Stimulated activated CD8-positive, alpha-beta memory T cell treated with anti-CD3 and anti-CD28 coated beads, Interleukin-4, amount 100 ng/mL, for 1 hour (primary cell): ENCODE measurements at places on chromosomes 7 and 10.

DNA sequence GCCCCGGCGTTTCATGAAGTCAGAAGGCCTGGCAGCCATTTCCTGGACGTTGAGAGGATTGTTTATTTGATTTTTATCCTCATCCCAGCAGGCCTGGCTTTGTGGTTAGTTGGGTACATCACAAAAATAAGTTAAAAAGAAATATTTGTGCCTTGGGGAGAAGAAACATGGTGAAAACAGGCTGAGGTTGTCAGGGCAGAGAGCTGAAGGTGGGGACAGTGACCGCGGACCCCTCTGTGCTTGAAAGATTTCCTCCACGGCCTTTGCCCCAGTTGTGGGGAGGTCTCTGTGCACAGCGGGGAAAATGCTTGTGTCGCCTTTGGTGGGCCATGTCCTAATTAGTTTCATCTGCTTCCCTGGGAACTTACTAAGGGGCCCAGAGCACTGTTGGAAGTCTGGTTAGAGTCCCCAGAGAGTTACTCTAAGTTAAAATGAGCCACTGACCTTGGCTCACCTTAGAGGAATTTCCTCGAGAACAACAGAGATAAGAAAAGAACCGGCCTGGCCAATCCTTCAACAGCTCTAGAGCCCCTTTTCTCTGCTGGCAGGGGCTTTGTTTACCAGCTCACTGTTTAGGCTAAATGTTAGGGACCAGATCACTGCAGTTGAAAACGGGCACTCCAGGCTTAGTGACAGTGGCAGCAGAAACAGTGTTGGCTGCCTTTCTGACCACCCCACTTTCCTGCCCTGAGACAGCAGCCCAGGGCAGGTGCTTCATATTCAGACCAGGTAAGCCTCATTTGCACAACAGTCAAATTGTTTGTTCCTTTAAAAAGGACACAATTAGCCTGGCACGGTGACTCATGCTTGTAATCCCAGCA lies 37.9 kb downstream of the CRCP start:
- DNase-seq = no peak

DNA sequence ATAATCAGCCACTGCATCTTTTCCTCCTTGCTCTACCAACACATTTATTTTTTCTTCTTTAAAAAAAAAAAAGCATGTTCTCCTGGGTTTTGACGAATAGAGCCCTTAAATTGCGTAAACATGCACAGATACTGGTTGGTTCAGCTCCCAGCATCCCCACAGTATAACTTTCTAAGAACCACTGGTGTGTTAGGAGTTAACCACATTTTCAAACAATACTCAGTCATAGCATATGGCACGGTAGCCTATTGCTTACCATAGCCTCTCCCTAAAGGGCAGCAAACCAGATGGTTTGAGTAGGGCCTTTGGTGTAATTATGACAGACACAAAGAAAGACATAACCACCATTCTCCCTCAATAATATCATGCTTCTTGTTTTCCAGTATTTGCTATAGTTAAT lies 145.0 kb downstream of the LRRC4 start:
- DNase-seq = no peak

DNA sequence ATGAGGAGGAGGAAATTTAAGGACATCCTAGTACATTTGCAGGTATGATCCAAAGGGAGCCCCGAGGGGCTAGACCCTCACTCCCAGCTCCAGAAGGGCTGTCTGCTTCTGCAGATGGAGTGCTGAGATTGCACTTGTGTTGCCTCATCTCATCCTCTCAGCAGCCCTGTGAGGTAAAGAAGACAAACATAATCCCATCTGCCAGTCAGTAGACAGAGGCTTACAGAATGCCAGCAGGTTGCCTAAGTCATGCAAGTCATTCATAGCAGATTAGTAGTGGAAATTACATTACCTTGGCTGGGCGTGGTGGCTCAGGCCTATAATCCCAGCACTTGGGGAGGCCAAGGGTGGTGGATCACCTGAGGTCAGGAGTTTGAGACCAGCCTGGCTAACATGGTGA lies 45.4 kb downstream of the BLVRA start:
- no peak for DNase-seq

GRCh38 chr10:14332903-14333302 lies 2.2 kb upstream of the FRMD4A start:
- DNase-seq = no peak

GRCh38 chr10:133456041-133456951 lies 2.6 kb downstream of the SCART1 start:
- DNase-seq = no peak

DNA sequence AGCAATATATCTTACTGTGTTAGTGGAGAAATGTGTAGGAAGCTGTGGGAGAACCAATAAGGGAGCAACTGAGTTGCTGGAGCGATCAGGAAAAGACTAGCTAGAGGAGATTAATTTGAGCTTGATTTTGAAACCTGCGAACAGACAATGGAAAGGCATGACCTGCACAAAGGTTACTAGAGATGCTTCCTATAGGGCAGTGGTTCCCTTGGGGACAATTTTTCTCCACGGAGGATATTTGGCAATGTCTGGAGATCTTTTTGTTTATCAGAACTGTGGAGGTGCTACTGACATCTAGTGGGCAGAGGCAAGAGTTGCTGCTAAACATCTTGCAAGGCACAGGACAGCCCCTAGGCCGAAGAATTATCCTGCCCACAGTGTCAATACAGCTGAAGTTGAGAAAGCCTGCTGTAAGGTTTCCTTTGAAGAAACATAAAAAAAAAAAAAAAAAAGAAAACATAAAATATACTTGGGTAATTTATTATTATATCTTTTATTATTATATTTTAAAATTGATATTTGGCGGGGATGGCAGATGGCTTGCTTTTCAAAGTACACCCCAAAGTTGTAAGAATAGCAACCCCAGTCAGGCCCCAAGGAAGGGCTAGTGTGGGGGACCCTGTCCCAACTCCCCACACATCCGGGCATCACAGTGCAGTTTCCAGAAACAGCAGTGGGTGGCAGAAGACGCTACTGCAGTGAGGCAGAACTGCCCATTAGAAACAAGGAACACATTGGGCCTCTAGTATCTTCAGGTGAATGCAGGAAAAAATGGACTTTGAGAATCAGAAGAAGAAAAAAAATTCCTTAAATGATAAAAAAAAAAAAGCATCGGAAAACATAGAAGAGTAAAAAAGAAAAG lies 481.6 kb downstream of the SH2D4B start:
- DNase-seq = no peak

DNA sequence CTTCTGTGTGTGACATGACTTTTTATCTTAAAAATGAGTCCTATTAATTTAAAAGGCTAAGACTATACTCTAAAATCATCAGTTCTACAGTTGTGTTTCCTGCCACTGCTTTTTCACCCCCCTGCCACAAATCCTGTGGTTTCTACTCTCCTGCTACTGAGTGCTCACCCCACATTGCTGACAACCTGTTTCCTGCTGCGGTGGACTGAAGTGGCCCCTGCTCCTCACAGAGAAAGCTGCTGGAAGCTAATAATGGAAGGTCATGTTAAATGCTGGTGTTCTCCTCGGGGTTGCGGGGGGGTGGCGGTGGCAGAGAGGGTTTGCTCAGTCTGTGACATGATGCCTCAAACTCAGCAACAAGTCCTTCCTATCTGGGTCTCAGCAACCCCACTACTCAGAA lies 113.2 kb upstream of the INHBA start:
- DNase-seq = no peak

DNA sequence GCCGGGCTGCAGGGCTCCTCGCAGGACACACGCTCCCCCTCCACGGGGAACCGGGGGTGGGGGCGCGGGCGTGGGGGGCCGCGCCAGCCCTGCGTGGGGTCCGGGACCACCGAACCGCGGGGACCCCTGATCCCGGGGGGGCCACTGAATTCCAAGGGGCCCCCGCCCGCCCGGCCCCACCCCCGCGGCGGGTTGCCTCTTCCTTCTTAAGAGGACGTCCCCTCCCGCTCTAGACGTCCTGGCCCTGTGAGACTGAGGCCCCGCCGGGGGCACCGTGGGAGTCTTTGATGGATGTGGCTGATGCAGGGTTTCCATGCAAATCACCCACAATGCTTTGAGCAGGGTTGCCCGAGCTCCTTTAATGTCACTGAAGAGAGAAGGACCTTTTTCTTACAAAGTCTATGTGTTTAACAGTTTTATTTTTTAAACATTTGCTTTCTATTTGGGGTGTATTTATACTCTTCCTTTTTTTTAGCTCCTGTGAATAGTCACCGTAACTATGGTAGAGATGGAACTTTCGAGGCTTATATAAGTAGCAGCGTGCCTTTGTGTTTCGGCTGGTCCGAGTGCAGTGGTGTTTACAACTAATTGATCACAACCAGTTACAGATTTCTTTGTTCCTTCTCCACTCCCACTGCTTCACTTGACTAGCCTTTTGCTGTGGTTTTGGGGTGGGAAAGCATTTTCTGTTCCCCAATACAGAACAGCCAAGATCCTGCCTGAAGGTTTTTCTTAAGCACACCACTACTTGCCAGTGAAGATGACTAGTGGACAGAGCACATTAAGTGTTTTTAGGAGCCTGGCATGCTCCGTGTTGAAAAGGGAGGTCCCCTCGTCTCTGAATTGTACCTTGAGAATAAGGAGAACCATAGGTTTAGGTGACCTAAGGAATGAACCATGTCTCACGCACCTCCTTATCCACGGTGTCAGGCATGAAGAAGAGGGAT lies 44.8 kb downstream of the PDIA4 start:
- DNase-seq = peak; percentile 43
